ENCODE measurements at places on chromosomes 4 and X. TPM values are rescaled to one million over a fixed set of nuclear protein-coding genes. Genes with fewer than 3 reads are reported as not detected.

- DNase-seq: no peak
Measured at GRCh38 chrX:105018865-105019264, 201.6 kb downstream of the TEX13A start.

DNA sequence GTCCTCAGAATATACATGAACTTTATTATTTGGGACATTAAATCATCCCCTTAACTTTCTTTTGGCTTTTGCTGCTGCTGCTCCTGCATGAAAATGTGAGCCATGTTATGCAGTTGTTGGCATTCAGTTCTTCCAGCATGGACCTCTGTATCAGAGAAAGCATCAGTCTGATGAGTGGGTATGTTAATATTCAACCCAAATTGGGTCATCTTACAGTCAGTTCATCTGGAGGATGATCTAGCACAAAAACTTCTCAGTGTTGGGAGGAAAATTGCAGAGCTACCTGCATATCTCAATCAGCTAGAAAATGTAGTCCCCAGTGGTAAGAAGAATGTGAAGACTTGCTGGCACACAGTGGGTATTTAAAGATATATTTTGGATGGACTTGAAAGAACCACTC is 96.7 kb downstream of the IL1RAPL2 start:
- no peak for DNase-seq

DNA sequence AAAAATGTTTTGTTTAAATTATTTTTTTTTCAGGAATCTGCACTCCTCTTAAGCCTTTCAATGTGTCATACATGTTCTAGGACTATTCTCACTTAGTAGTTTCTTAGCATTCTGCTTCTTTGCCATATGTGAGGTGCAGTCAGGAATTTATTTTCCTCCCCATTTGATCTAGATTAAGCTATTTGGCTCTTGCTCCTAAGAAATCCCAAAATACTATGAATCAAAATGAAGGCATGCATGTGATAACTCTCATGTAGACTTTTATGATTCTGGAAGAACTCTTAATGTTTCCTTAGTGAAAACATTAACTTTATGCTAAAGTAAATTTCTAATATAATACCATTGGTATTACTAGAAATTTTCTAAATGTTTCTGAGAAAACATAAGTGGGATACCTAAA is 664.5 kb downstream of the RAPGEF2 start:
- DNase-seq: no peak

- DNase-seq: no peak
Measured at GRCh38 chrX:66918511-66918910, 279.6 kb upstream of the EDA2R start.

GRCh38 chr4:80459918-80460473 is 124.5 kb downstream of the CFAP299 start:
- DNase-seq: no peak

DNA sequence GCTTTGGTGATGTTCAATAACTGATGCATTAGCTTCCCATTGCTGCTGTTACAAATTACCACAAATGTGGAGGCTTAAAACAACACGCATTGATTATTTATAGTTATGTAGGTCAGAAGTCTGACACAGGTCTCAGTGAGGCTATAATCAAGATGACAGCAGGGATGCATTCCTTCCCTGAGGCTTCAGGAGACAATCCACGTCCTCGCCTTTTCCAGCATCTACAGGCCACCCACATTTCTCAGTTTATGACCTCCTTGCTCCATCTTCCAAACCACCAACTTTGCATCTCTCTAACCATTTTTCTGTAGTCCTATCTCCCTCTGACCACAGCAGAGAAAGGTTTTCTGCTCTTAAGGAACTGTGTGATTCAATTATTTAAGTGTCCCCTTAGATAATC is 92.5 kb downstream of the GASK1B start:
- no peak for DNase-seq

GRCh38 chr4:163701916-163702315 is 207.4 kb downstream of the TMA16 start:
- no peak for DNase-seq

DNA sequence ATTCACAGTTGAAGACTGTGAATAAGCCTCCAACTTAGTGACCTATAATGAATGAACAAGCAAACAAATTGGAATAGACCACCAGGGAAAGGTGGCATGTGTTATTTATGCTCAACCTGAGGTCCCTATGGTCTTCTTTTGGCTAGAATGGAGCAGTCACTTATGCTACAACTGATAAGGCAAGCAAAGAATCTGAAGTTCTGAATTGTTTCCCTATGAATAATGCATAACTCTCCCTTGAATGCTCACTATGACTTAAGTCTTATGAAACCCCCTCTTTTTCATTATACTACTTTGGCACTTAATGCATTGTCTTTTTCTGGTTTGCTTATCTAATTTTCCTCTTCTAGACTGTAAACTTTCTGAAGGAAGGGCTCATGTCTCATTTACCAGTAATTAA is 2.6 kb downstream of the GIMD1 start:
- DNase-seq: no peak

GRCh38 chr4:160580581-160580980 is 1477.7 kb downstream of the RAPGEF2 start:
- no peak for DNase-seq

GRCh38 chrX:71917621-71918343 is 7.1 kb downstream of the NHSL2 start:
- no peak for DNase-seq

GRCh38 chr4:119508281-119508680 is 120.3 kb downstream of the PDE5A start:
- DNase-seq: no peak

DNA sequence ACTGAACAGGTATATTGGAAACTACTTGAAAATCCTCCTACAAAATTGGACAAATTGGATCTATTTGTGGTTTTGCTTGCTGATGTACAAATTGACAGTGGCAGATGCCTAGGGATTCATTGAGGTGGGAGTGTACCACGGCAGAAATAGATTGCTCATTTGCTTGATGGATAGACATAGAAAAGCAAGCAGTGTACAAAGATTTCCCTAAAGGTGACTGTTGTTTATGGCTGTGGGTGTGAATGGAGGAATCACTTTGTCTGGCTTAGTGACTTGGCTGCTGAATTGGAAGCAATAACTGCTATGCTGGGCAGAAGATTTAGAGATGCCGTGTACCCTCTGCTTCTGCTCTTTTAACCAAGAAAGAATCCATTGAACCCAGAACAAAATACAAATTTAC is 191.0 kb upstream of the GRID2 start:
- DNase-seq: no peak

GRCh38 chr4:51885363-51885762 is 42.4 kb downstream of the DCUN1D4 start:
- DNase-seq: no peak

- no peak for DNase-seq
Measured at GRCh38 chr4:181752516-181752915, 490.7 kb upstream of the TENM3 start.

GRCh38 chr4:133775881-133776280 is 425.7 kb downstream of the PABPC4L start:
- no peak for DNase-seq

GRCh38 chr4:169045862-169046584 is 36.0 kb upstream of the CBR4 start:
- DNase-seq: peak; percentile 78

DNA sequence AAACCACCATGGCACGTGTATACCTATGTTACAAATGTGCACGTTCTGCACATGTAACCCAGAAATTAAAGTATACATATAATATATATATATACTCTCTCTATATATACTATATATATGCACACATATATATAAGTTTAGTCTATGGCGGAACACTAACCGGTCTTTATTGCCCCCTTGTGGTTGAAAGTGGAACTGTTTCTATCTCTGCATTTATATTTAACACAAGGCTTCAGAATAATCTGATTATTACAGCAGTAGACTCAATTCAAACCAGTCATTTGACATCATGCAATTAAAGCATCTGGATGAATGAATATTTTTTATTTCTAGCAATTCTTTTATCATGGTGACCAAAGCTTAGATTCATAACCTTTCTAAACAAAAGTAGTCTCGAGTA is 14.6 kb downstream of the RAB9B start:
- DNase-seq: no peak

GRCh38 chrX:31126205-31126604 is 54.4 kb upstream of the FTHL17 start:
- no peak for DNase-seq

SYTL4 gene
- 6.4 TPM for total RNA-seq

ETDA gene
- total RNA-seq: not detected

SUPT20HL1 gene
- total RNA-seq: not detected

CRMP1 gene
- total RNA-seq: 0.17 TPM

NPNT gene
- total RNA-seq: 8.5 TPM

NOX1 gene
- total RNA-seq: 1.9 TPM

GCNA gene
- 1.2 TPM for total RNA-seq

HSFX1 gene
- 2.1 TPM for total RNA-seq

ETDB gene
- not detected for total RNA-seq

Data from lower leg skin (tissue), 4 donors.